ENCODE measurements at places on chromosomes 2 and 18.

GRCh38 chr2:96921561-96922319 lies 51.9 kb upstream of the SEMA4C start:
- no peak for DNase-seq

GRCh38 chr2:39524061-39524460 lies 87.0 kb upstream of the MAP4K3 start:
- DNase-seq: no peak

DNA sequence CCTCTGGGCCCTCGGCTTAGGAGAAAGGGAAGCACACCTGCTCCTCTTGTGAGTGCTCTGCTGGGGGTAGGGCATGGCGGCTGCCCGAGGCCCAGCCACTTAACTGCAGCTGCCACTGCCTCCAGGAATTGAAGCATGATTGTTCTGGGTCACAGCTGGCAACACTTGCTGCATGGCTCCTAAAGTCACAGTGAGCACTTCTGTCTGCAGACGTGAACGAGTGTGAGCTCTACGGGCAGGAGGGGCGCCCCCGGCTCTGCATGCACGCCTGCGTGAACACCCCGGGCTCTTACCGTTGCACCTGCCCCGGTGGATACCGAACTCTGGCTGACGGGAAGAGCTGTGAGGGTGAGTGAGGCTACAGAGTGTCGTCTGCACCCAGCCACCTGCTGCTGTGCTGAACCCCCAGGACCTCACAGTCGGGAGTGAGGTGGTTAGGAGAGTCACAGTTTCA lies 44.4 kb downstream of the FBLN7 start:
- no peak for DNase-seq

GRCh38 chr2:25190536-25190935 lies 22.2 kb upstream of the POMC start:
- DNase-seq: no peak

GRCh38 chr18:48104705-48105104 lies 174.2 kb upstream of the SMAD2 start:
- DNase-seq: no peak

GRCh38 chr2:176619504-176619903 lies 350.3 kb downstream of the MTX2 start:
- DNase-seq: no peak

GRCh38 chr2:185862657-185863398 lies 124.2 kb downstream of the FSIP2 start:
- DNase-seq: no peak

DNA sequence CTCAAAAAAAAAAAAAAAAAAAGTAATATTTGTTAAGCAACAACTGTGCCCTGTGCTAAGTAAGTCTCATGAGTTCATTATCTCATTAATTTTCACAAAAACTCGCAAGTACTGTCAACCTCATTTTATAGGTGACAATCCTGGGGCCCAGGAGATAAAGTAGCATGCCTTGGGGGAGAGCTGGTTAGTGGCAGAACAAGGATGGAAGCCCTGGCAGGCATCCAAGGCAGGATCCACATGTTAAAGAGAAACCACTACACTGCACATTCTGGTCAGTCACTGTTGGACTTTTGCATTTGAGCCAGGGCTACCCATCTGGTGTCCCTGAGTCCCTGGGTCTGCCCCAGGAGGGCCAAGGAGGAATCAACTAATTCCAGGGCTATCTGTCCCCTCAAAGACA lies 54.6 kb downstream of the ZFP36L2 start:
- DNase-seq: no peak

DNA sequence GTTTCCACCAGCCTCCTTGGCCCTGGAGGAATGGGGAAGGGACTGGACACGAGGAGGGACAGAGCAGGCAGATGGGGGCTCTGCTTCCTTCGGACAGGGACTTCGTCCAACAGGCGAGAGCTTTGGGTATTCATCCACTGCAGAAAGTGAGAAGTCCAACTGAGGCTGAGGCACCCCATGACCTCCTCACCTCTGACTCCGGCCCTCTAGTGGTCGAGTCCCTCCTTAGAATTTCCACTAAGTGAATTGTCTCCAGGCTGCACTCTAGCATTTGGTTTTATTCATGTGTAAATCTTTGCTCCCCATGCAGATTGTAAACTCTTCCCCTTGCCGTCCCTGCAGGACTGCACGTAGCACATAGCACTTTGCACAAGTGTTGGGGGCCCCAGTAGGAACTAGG lies 75.6 kb downstream of the TMEM247 start:
- DNase-seq: no peak

DNA sequence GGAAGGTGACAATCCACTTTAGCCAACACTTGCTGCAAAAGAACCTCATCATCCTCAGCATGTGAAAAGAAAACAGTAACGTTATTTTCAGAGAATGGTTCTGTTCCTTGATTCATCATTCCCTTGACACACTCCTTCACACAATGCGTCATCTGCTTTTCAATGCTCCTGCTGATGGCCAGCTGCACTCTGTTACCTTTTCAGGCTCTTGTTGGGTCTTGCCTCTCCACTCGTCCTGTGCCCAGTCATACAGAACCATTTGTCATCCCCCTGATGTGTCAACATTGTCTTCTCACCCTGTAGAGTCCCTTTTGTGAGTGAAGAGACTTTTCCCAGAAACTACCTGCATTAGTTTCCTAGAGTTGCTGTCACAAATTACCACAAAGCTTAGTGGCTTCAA lies 12.2 kb upstream of the DTNA start:
- no peak for DNase-seq

DNA sequence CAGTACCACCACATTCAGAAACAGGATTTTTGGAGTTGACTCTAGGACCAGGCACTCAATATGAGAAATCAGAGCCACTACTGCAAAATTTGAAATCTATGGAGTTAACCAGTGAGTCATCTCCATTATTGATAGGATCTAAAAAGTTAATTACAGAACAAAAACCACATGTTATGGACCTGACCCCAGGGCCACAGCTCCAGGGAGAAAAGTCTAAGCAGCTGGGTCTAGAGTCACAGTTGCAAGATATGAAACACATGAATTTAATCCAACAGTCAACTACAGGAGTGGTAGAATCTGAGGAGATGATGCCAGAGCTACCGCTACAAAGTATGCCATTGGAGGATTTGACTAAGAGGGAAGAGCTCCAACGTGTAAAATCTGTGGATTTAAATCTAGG lies 13.4 kb upstream of the ZNF512 start:
- DNase-seq: no peak

DNA sequence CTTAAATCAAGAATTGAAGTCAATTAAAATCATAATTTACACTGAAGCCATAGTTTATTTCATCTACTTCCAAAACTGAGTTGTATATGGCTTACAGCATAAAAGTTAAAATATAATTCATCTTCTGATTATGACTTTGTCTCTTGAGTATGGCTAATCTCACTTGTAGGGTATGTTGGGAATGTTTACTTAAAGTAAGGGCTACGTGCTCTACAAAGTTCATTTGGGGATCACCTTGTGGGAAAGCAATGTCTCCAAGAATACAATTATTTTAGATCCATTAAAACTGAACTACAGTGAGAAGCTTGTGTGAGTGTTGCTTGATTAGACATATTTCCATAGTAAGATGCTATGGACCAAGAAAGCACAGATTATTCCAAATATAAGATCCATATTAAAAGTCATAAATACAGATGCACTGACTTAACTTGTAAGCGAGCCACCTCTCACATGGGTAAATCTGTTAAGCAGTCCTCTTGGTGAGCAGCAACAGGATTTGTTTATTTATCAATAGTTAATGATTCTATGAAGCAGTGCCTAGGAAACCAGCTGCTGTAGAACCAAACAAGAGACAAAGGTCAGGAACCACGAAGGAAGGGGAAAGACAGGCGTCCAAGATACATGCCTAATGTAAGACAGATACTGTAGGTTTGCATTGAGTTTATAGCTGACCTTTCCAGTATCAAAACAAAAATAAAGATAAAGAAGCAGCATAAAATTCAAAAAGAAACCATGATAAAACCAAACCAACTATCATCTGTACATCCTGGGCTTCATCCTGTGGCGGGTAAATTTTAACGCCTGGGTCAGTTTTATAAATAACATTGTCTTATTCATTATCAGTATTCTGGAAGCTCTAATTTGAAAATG lies 24.8 kb downstream of the DSG4 start:
- DNase-seq: no peak

GRCh38 chr2:71181316-71181715 lies 45.6 kb downstream of the PAIP2B start:
- DNase-seq: no peak

DNA sequence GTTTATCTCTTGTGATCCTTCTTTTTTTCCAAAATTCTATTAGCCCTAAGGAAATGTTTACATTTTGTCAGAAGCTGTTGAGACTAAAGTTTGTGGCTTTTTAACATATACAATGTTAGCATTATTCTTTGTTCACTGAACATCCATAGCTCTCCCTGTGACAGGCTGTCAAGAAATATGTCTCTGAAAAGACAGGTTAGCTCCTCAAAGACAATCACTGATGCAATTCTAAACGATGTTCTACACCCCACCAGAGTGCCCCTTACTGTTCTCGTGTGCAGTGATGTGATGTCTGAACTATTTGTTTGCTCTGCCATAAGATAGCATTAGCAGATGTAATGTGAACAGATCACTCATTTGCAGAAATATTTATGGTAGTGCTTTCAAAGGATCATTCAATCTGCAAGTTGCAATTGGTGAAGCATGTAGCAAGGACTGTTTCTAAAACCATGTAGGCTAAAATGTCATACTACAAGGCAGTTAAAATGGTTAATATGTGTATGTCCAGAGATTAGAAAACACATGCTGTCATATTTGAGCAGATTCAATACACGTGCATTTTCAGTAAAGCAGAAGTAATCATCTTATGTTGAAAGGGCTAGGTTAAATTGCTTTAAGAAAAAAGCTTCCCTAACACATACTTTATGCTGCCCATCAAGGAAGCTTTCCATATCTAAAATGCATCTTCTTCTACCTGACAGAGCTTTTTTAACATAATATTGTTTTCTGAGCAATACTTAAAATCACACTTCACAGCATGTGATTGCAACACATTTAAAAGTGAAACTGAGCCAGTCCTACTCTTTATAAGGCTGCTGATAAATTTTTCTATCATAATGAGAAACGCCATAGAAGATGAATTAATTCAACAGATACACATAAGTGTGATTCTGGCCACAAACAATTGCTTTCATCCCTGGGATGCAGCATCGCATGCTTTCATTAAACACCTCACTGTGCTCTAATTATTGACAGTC lies 285.7 kb upstream of the UBE2E3 start:
- no peak for DNase-seq

- DNase-seq: peak; percentile 72
These were observed 472 bp downstream of the CNOT11 start for GRCh38 chr2:101253013-101253702.

DNA sequence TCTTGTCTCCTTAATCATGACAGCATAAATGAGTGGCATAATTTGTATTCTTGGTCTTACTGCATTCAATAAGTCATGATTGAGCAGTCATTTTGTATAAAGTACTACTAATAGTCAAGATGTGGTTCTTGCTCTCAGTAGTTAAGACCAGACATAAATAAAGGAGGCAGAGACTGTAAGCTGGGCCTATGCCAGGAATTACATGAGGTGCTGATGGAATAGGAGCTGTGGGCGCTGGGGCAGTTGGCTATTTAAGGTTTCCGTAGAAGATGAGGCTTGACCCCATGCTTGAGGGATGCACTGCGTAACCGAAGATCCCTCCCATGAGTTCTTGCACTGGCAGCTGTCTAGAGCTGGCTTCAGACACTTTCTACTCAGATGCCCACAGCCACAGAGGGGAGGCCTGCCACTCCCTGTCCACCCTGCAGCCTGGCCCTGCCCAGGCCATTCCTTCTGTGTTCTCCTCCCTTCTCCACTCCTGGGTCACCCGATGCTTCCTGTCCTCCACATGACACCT lies 150.9 kb upstream of the REV1 start:
- DNase-seq: no peak

DNA sequence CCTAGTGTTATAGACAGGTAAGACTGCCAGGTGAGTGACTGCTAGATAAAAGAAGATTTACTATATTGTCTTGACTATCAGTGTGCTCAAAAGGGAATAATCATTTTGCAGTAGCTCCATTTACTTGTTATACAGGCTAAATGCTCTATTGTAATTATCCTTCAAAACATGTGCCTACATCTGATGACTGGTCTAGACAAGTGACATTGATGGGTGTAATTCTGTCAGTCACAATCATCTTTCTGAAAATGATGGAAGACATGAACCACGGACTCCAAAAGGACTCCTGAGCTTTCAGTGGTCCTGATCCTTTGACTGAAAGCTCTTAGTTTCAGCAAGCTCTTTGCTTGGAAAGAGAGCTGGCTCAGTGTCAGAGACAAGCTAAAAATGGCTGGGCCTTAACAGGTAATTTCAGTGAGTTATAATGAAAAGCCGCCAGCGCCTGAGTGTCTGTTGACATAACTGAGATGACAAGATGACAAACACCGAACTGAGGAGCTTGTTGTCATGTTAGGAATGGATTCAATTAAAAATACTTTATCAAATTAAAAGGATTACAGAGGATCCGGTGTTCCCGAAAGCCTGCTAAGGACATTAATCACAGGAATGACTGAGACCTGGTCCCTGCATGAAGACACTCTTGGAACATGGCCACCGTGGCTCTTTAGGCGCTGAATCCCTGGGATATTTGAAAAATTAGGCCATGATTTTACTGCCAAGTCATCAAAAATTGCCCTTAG lies 141.7 kb downstream of the CMPK2 start:
- no peak for DNase-seq

GRCh38 chr2:112198780-112199179 lies 56.1 kb downstream of the ZC3H8 start:
- no peak for DNase-seq

- DNase-seq: no peak
These were observed 1075.3 kb downstream of the LRP1B start for GRCh38 chr2:141055531-141055930.

GRCh38 chr2:69918401-69918800 lies 3.5 kb downstream of the MXD1 start:
- DNase-seq: peak; percentile 56

- no peak for DNase-seq
These were observed 73.6 kb downstream of the ST6GAL2 start for GRCh38 chr2:106812383-106812782.

- no peak for DNase-seq
These were observed 46.6 kb downstream of the PLCL1 start for GRCh38 chr2:197850882-197851450.

DNA sequence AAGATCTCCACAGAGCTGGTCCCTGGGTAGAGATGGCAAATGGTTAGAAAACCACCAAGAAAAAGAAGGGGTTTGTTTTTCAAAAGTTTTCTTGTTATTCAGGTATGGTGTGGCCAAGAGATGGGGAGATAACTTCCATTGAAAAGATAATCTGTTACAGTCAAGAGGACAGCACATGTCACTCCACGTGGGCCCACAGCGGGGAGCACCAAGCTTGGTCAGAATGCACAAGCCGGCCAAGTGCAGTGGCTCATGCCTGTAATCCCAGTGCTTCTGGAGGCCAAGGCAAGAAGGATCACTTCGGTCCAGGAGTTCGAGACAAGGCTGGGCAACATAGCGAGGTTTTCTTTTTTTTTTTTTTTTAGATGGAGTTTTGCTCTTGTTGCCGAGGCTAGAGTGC lies 6.0 kb upstream of the LCLAT1 start:
- DNase-seq: no peak

DNA sequence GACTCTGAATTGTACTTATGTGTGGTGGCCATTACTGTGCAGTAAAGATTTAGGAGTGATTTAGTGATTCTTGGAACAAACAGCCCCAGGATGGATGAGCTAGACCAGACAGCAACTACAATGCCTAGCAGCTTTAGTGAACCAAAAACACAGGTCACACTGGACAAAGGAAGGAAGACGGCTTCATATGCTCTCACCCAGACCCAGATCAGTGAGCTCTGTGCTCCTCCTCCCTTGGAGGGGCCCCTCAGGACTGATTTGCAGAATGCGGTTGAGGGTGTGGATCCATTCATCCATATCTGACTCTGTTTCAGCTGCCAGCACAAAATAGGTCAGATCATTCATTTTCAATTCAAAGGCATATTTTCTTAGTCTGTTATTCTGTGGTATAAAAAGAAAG lies 159.7 kb upstream of the CCDC195 start:
- DNase-seq: no peak

Data from inflammatory macrophage (primary cell).